ENCODE measurements at places on chromosomes 4 and X. TPM values are rescaled to one million over a fixed set of nuclear protein-coding genes. Genes with fewer than 3 reads are reported as not detected.

DNA sequence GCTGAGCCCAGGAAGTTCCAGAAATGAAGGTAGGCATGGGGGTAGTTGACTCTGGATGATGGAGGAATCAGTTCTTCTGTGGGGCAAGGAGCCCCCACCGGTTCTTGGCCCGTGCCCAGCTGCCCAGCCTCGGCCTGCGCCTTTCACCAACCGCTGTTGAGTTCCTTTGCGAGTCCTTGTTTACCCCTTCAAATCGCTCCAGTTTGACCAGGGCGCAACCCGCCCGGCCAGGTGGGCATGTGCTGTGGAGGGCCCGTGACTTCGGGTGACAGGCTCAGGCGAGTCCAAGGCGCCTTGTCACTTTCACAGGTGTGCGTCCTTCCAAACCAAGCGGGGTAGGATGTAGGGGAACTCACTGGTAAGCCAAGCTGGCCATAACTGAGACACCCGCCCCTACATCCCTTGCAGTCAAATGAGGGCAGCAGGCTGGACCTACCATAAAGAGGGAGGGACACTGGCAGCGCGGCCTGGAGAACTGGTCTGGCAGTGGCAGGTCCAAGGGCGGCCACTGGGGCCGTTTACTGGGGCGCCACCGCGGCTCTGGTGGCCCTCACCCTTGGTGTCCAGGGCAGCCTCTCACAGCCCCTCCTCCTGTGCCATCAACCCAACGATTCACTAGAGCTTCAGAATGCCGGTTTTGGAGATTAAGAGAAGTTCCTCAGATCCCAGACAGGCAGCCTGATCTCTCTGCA, 160.3 kb upstream of the ZIC3 start:
- DNase-seq: no peak

SMIM31 gene
- not detected for total RNA-seq

DNA sequence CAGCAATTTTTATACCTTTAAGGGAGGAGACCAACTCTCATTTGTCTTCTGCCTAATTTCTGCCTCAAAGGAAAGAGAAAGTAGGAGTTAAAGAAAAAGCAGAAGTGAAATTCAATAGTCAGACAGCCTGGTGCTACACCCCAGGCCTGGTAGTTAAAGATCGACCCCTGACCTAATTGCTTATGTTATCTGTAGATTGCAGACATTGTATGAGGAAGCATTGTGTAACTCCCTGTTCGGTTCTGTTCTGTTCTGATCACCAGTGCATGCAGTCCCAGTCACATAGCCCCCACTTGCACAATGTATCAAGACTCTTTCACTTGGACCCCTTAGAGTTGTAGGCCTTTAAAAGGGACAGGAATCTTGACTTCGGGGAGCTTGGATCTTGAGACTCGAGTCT, 335.9 kb upstream of the AR start:
- no peak for DNase-seq

DNA sequence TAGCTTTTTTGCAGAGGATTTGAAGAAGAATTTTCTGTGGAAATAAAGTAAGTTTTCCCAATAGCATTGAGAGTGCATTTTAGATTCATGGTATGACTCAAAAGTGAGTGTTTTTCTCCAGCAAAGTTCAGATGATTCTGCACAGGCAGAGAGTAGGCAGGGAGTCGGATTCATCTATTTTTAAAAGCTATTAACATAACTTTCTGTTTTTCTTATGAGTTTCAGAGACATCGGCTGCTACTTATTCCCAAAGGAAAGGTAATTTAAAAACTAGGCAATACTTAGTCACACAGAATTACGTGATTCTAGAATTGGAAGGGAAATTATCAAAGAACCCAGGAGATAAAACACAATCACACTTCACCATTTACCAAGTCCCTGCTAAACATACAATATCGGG, 4.4 kb downstream of the CCDC110 start:
- DNase-seq: peak; percentile 88

- DNase-seq: no peak
Measured at GRCh38 chr4:104728380-104729122, 233.9 kb upstream of the CXXC4 start.

- DNase-seq: peak; percentile 67
Measured at GRCh38 chr4:17385403-17385802, 126.5 kb downstream of the QDPR start.

GRCh38 chr4:114998316-114998715, 115.1 kb downstream of the NDST4 start:
- no peak for DNase-seq

GRCh38 chrX:73266766-73267165, 52.1 kb upstream of the NAP1L2 start:
- no peak for DNase-seq

DNA sequence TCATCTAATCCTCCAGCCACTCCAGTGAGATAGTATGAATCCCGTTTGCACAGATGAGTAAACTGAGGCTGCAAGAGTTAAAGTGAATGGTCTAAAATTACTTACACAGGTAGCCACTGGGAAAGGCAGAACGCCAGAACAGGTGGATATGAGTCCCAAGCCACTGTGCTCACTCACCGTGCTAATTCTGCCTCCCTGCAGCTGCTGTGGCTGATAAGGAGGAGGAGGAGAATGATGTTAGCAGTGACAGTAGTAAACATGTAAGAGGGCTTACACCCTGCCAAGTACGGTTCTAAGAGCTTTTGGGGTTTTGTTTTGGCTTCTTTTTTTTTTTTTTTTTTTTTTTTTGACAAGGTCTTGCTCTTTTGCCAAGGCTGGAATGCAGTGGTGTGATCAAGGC, 90.5 kb upstream of the PRPS2 start:
- DNase-seq: no peak

DNA sequence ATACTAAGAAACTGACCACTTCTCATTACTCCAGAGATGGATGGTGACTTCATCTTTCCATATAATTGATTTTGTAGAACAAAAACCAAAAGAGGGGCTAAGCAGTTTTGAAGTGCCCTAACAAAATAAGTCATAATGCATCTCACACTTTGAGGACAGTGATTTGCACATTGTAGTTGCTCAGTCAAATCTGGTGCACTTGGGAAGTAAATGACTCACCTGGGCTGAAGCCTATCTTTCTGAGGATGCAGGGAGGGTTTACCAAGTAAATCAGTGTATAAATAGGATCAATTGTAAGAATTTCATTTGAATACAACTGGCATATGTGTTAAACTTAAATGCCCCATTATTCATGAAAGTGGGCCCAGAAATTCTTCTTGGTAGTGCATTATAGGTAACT, 134.2 kb downstream of the DCLK2 start:
- DNase-seq: no peak

DNA sequence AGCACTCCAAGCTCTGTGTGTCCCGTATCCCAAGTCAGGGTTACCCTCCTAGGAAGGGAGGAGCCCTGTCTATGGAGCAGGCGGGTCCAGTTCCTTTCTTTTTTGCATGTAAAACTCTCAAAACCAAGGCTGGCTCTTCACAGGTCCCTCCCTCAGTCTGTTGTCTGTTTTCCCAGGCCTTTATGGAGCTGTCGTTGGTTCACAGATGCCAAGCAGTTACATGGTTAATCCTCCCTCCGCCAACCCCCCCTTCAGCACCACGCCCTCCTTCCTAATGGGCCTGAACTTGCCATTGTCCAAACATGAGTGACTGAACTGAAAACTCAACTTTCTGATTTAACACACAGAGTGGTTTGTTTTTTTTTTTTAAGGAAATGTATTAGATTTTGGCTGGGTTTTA, 148.3 kb downstream of the STOX2 start:
- DNase-seq: no peak

RPS6KA6 gene
- 4.0 TPM for total RNA-seq

SPANXD gene
- total RNA-seq: not detected

DNA sequence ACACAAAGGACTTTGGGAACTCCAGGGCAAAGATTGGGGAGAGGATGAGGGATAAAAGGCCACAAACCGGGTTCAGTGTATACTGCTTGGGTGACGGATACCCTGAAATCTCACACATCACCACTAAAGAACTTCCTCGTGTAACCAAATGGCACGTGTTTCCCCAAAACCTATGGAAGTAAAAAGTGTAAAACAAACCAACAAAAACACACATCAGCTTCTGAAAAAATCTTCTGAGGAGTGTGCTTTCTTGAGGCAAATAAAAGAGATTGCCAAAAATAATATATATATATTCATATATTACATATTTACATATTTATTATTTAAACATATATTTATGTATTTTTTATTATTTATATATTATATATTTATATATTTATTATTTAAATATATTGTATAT, 3.9 kb downstream of the P2RY8 start:
- DNase-seq: no peak

- peak; percentile 50 for DNase-seq
Measured at GRCh38 chrX:70970482-70970995, 39.6 kb upstream of the SLC7A3 start.

DNA sequence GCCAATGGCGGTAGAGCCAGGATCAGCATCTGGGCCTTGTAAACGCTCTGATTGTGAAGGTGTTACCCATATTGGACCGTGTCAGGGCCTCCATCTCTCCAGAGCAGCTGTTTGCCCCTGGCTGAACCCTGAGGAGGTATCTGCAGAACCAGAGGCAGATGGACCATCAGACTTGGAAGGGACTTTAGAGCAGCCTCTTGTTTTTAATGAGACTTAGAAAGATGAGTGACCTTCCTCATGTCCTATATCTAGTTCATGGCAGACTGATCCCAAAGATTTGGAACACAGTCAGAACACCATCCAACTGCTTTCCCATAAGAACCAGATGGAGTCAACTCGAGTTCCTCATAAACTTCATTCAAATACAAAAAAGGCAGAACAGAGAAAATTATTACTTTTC, 135.1 kb upstream of the MSX1 start:
- DNase-seq: no peak

LGI2 gene
- total RNA-seq: under 0.01 TPM

- DNase-seq: no peak
Measured at GRCh38 chr4:153531976-153532626, 65.9 kb downstream of the TMEM131L start.

- DNase-seq: peak; percentile 51
Measured at GRCh38 chr4:156969911-156970310, 1.7 kb downstream of the PDGFC start.

DNA sequence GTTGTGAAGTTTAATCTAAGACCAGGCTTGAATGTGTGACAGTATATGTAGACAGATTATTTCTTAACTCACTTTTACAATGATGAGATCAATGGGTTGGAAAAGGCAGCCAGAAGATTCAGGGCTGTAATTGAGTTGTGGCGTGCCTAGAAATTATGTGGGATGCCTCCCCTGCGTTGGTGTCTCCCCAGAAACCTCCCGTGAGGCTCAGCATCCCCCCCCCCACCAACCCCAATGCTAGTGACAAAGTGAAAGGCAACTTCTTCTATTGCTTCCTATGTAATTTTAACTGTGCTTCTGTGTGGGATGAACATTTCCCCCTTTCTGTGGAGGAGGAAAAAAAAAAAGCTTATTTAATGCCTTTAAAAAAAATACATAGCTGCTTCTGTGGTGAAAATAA, 297.9 kb downstream of the ARHGAP10 start:
- no peak for DNase-seq

DNA sequence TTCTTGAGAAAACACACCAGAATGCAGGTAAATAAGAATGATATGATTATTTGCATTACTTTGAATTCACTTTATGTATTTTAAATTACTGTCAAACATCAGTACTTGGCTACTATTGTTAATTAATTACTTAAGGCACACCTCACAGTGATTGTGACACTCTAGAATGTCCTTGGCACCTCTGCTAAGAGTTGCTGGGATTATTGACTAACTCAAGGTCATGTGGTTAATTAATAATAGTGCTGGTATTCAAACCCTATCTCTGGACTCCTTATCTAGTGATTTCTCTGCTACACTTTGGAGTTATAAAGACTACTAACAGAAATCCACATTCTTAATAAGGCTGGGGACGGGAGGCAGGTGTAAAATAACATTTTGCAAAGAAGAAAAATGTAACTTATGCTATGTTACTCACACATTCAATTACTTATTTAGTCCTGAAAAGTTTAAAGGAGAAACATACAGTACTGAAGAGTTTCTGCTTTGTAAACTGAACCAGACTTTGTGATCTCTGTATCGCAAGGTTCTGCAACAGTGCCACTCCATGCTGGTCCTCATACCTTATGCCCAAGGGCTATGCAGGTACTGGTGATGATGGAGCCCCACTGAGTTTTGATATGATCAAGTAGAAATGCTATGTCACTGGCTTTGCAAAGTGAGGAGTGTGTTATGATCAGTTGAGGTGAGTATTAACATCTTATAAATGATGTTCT, 242.7 kb downstream of the MID1IP1 start:
- DNase-seq: no peak

DNA sequence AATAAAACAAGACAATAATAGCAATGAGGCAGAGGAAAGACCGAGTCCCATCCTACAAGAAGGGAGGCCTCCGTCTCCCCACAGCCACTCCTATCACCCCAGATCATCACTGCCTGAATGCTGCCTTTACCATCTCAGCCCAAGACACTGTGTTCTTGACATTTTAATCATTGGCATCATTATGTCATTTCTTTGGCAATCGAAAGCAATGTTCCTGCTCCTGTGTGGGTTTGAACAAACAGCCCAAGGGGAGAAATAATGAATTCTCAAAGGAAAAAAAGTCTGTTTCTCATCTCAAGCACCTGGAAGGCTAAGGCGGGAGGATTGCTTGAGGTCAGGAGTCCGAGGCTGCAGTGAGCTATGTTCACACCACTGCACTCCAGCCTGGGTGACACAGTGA, 73.0 kb upstream of the ACSL1 start:
- no peak for DNase-seq
